ENCODE measurements at places on chromosomes 1 and 21. TPM values are rescaled to one million over a fixed set of nuclear protein-coding genes. Genes with fewer than 3 reads are reported as not detected.

- DNase-seq, result no peak
Measured at GRCh38 chr1:42179275-42179674, 14.7 kb upstream of the GUCA2A start.

GRCh38 chr1:69836971-69837636, 269.4 kb downstream of the LRRC7 start:
- DNase-seq, result no peak

DNA sequence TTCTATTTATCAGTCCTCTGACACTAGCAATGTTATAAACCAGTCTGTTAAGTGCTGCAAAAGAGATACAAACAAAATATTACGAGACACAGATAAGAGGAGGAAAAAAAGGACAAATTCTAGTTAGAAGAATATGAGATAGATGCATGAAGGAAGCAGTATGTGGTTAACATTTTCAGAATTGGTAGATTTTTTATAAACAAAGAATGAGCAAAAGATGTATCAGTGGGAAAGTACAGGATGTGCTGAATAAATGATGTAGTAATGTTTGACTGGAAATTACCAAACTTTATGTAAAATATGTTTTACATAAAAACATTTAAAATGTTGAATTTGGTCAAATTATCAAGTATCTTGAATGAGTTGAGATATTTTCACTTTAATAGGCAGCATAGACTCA, 574.2 kb downstream of the NUF2 start:
- DNase-seq, result no peak

DNA sequence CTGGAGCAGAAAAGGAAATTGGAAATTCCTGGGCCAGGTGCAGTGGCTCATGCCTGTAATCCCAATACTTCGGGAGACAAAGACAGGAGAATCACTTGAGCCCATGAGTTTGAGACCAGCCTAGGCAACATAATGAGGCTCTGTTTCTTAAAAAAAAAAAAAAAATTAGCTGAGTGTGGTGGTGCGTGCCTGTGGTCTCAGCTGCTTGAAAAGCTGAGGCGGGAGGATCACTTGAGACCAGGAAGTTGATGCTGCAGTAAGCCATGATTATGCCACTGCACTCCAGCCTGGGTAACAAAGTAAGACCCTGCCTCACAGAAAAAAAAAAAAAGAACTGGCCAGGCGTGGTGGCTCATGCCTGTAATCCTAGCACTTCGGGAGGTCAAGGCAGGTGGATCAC, 56.7 kb downstream of the SRSF11 start:
- DNase-seq, result no peak

The CADM3 gene
- 8.8 TPM for total RNA-seq

DNA sequence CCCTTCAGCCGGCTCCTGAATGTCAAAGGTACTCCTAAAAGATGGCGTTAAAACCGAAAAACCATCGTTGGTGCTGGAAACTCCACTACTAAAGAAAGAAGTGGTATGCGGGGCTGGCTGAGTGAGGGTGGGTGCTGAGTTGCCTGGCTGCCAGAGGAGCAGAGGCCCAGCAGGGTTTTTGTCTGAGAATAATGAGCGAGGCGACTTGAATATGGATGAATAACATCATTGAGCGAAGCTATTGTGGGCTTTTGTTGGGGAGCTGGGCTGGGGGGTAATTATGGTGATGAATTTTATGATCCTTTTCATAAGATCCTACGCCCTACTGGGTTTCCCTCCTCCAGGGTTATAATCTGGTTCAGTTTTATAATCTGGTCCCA, 2.0 kb downstream of the PDPN start:
- no peak for DNase-seq

DNA sequence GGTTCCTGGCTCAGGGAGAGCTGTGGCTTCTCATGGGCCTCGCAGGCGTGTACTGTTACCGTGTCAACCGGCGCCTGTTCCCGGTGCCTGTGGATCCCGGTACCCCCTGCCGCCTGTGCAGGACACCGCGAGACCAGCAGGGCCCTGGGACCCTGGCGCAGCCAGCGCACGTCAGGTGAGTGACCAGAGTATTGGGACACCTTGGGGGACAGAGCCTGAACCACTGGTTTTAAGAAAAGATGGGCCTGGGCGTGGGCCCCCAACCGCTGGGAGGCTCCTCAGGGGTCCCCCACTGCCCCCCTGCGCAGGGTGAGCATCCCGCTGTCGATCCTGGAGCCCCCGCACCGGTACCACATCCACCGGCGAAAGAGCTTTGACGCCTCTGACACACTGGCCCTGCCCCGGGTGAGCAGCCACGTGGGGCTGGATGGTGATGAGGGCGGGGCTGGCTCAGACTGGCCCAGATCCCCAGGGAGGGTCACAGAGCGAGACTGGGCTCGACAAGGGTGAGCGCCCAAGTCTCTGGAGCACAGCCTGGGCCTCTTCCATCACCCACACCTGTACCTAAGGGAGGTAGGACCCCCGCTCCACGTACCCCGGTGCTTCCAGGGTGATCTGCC, 10.5 kb downstream of the MIIP start:
- no peak for DNase-seq

The TM2D1 gene
- total RNA-seq, result 47.8 TPM

GRCh38 chr1:174197547-174197946, 38.2 kb downstream of the RABGAP1L start:
- peak; percentile 57 for DNase-seq

DNA sequence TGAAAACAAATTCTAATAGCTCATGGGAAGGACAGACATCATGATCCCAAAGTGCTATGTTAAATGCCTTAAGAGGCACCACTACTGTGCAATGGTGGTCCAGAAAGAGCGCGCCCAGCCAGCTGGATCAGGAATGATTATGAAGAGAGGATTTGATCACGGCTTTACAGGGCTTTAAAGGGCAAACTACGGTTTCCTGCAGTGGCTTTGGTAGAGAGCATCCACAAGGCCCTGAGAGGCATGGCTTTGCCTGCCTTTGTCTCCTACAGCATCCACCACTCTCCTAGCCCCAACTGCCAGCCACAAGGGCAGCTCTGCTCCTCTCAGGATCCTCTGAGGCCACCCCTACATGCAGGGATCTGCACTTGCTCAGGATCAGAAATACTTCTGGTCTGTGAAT, 40.7 kb downstream of the ZNF281 start:
- DNase-seq, result no peak

Measured in lower lobe of right lung (tissue), 2 donors.